ENCODE measurements at places on chromosomes 13 and 19.
A peak's percentile ranks its signal among the peaks of the same experiment; 100 is the strongest.

DNA sequence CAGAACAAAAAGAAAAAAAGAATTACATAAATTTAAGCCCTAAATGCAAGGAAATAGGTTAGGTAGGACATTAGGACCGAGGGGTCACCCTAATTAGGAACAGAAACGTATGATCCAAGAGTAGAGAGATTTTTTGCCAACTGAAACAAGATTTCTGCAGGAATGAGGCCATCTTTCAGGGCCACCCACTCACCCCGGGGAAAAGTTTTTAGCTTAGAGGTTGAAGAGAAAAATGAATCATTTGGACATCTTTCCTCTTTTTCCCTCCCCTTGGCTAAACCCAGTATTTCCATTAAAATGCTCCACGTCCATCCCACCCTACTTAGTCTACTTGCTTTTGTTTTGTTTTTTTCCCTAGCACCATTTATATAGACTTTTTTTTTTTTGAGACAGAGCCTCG lies 10.6 kb upstream of the PNMA8A start:
- no peak for DNase-seq

GRCh38 chr19:29533578-29534544 lies 8.1 kb downstream of the VSTM2B start:
- no peak for DNase-seq

- no peak for DNase-seq
Observed at GRCh38 chr13:32115066-32115465, 83.5 kb downstream of the FRY start.

DNA sequence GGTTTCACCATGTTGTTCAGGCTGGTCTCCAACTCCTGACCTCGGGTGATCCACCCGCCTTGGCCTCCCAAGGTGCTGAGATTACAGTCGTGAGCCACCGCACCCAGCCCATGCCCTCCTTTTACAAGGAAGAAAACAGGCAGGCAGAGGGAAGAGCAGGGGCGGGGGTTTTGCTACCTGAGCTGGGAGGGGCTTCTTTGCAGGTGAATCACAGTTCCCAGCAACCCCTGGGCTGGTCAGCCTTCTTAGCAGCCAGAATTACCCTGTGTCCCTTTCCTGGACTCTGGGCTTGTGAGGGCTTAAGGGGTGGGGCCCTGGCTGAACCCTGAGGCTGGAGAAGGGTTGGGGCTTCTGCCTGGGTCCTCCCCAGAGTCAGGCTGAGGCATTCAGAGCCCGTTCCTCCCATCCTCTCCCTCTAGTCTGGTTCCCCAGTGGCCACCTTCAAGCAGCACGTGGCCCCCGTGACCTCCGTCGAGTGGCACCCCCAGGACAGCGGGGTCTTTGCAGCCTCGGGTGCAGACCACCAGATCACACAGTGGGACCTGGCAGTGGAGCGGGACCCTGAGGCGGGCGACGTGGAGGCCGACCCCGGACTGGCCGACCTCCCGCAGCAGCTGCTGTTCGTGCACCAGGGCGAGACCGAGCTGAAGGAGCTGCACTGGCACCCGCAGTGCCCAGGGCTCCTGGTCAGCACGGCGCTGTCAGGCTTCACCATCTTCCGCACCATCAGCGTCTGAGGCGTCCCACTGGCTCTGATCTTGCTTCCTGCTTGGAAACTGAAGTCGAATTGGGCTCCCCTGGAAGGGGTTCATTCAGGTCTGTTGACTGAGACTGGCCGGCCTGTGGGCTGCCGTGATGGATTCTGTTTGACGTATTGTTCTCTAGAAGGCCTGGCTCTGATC lies 2.8 kb upstream of the KCNJ14 start:
- DNase-seq: no peak

GRCh38 chr13:44011036-44011435 lies 131.3 kb downstream of the LACC1 start:
- DNase-seq: no peak

DNA sequence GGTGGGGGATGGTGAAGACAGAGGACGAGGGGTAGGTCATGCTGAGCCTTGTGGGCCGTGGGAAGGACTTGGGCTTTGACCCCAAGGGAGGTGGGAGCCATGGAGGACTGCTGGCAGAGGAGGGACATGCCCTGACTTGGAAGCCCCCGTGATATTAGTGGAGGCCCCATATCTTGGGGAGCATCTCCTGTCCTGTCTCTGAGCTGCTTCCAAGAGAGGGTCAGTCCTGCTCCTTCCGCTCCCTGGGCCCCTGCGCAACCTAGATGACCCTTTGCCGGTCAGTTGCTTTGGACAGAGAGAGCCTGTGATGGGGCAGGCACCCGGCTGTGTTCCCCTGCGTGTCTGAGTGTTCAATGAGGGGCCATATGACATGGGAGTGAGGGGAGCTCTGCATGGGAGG lies 5.2 kb downstream of the TLE6 start:
- DNase-seq: peak; percentile 16

DNA sequence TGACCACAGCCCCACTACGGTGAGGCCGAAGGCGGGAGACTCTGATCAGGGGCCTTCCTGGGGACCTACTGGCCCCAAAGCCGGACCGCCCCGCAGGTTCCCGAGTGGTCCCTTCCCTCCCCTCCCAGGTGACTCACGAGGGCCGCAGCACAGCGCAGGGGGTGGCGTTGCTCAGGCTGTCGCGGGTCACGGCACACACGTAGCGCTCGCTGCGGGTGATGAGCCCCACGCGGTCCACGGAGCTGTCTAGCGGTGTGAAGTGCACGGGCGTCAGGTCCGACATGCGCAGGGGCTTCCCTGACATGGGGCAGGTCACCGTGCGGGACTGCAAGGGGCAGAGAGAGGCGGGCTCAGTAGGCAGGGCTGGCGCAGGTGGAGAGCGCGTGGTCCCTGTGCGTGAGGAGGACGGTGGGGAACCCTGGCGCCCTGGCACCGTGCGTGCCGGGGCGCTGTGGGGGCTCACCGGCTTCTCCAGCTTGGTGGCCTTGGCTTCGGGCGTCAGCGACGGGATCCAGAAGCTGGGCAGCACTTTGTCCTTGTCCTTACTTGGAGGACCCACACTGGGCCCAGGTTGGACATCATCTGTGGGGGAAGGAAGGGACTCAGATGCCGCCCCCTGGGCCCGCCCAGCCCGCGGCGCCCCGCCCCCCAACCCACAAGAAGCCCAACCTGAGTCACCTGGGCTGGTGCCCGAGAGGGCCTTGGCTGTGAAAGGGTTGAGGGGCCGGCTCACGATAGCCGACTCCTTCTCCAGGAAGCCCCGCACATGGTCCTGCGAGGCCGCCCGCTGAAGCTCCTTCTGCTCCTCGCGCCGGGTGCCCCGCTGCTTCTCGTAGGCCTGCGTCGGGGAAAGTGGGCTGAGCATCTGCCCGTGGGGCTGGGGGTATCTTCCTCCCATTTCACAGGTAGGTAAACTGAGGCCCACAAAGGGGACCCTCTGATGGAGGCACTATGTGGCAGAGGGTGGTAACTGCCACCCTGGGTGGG lies 23.7 kb downstream of the NOSIP start:
- no peak for DNase-seq

GRCh38 chr13:44283600-44283999 lies 90.0 kb upstream of the SERP2 start:
- DNase-seq: no peak

- DNase-seq: no peak
Observed at GRCh38 chr13:77036279-77036678, 9.3 kb upstream of the FBXL3 start.

DNA sequence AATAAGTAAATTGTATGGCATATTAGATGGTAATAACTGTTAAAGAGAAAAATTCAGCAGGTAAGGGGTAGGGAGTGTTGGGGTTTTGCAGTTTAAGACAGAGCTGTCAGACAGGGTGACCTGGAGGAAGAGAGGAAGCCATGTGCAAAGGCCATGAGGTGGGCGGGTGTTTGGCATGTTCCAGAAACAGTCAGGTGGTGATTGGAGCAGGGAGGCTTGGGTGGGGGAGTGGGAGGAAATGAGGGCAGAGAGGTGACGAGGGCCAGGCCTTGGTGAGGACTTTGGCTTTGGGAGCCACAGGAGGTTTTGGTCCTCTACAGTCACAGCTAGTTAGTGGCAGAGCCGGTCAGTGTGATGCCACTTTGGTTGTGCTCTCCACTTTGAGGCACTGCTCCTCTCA lies 20.1 kb downstream of the RYR1 start:
- no peak for DNase-seq

DNA sequence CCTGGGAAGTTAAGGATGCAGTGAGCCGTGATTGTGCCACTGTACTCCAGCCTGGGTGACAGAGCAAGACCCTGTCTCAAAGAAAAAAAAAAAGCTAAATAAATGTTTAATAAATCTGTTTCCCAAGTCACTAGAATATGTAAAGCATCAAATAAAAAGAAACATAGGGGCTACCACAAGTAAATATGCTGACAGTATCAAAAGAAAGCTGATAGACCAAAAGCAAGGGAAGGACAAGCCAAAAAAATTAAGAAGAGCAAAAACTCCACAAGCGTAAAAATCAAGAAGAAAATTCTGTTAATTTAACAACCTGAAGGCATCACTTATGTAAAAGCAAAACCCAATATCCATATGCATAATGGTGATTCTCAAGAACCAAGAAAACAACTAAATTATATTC lies 9.7 kb downstream of the KPNA3 start:
- DNase-seq: no peak

DNA sequence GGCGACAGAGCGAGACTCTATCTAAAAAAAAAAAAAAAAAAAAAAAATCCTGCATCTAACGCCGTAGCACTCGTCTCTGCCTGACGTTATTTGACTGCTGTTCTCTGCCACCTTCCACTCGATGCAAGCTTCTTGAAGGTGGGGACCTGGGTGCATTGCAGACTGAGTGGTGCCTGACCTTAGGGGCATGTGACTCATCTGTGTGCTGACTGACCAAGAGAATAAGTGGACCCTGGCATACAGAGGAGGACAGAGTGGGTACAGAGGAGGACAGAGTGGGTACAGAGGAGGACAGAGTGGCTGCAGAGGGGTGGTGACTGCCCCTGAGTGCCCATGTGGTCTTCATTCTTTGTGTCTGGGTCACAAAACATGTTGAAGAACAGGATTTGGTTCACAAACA lies 7.6 kb downstream of the WTIP start:
- DNase-seq: no peak

DNA sequence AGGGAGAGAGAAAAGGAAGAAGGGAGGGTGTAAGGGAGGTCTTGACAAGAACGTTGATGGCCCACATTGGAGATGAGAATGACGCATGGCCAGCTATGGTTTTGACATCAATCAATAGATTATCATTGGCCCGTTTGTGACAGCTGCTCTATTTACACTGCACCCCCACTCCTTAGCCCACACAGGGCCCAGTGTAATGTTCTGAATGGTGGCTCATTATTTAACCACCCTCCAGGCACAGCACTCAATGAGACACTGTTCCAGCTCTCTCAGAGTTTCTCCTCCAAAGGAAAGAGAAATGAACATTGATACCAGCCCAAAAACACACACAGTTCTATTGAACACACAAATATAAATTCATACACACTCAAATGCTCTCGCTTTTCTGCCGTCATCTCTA lies 173.0 kb upstream of the IPO5 start:
- no peak for DNase-seq

DNA sequence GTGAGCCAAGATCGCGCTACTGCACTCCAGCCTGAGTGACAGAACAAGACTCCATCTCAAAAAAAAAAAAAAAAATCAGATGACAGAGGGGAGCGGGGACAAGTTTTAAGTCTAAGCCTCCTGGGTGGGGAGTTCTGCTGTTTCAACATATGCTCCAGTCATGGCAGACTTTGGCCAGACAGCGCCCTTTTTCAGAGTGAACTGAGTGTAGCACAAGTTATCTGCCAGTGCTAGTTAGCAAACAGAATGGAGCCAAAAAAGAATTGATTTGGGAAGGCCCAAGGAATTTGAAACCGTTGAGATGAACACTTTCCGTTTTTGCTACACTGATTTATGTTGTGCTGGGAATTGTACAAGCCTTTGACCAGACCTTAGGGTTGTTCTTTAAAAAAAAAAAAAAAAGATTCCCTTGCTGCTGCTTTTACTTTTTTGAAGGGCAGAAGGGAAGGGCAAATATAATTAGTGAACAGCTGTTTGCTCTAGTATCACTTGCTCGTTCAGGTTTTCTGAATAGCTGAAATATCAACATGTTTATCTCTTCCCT lies 5.7 kb downstream of the ACTN4 start:
- DNase-seq: no peak

DNA sequence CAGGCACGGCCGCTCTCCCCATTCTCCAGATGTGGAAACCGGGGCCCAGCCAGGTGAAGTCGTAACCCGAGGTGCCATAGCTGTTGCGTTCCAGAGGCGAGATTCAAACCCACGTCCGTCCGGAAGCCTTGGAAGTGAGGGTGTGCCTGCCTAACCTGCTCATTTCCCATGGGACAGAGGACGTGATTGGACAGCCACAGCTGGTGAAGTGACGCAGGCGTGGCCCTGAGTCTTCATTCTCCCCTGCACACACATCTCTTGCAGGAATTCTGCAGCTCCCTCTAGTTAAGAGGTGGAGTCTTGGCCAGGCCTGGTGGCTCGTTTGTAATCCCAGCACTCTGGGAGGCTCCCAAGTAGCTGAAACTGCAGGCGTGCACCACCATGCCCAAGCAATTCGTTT lies 16.8 kb downstream of the MEIS3 start:
- DNase-seq: no peak

DNA sequence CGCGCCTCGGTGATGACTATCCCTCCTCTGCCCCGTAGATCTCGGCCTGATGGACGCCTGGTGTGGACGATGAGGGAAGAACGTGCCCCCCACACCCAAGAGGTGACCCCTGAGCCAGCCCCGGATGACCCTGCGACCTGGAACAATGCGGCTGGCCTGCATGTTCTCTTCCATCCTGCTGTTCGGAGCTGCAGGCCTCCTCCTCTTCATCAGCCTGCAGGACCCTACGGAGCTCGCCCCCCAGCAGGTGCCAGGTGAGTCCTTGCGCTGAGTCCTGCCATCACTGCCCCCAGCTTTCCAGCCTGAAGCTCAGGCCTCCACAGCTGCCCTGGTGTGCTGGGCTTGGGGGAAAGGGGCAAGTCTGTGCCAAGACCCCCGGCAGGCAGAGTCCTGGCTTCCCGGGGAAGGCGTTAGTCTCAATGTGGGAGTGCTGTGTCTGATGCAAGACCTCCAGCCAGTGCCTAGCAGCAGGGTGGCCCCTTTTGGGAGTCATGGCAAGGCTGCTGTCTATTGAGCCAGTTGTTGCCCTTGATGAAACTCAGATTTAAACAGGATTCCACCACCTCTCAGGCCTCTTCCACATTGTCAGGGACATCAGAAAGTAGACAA lies 67.5 kb downstream of the CHST8 start:
- no peak for DNase-seq

- DNase-seq: no peak
Observed at GRCh38 chr19:4444765-4445741, 12.5 kb downstream of the UBXN6 start.

DNA sequence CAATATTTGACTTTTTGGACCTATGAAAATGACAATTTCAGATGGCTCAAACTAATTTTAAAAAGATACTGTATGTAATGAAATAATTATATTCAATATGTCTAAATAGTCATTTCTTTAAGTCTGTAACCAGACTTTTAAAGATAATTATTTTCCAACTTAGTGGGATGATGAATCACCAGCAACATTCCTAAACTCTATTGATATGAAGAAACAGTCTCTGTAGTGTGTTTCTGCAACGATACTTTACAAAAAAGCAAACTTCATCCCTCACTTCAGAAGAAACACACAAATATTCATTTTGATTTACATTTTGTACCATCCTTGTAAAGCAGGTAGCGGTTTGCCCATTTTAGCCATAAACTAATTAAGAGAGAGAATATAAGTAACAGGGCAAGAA lies 417.4 kb downstream of the EFNB2 start:
- DNase-seq: no peak

GRCh38 chr19:19597809-19598306 lies 20.6 kb downstream of the PBX4 start:
- peak; percentile 69 for DNase-seq

GRCh38 chr13:27660511-27660910 lies 38.8 kb downstream of the POLR1D start:
- DNase-seq: no peak

All from GM20000 (cell line).